ENCODE measurements at places on chromosomes 1 and 21.

DNA sequence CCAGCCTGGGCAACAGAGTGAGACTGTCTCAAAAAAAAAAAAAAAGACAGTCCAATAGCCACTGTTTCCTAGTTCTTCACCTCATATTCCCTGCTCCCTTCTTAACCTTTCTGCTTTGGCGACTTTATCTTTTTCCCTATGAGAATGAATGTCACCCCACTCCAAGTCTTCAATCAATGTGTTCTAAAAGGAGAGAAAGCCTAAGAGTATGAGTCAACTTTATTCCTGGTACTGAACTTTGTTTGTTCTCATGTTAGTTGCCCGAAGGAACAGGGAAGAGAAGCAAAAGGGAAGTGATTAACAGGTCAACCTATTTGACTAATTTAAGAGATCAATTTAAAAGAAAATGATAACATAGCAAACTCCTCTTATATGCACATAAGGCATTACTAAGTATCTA lies 39.9 kb upstream of the SLC16A1 start:
- DNase-seq, result no peak

GRCh38 chr1:54151013-54151412 lies 1.8 kb downstream of the CDCP2 start:
- no peak for DNase-seq

GRCh38 chr1:205936846-205937586 lies 6.2 kb downstream of the SLC26A9 start:
- no peak for DNase-seq

DNA sequence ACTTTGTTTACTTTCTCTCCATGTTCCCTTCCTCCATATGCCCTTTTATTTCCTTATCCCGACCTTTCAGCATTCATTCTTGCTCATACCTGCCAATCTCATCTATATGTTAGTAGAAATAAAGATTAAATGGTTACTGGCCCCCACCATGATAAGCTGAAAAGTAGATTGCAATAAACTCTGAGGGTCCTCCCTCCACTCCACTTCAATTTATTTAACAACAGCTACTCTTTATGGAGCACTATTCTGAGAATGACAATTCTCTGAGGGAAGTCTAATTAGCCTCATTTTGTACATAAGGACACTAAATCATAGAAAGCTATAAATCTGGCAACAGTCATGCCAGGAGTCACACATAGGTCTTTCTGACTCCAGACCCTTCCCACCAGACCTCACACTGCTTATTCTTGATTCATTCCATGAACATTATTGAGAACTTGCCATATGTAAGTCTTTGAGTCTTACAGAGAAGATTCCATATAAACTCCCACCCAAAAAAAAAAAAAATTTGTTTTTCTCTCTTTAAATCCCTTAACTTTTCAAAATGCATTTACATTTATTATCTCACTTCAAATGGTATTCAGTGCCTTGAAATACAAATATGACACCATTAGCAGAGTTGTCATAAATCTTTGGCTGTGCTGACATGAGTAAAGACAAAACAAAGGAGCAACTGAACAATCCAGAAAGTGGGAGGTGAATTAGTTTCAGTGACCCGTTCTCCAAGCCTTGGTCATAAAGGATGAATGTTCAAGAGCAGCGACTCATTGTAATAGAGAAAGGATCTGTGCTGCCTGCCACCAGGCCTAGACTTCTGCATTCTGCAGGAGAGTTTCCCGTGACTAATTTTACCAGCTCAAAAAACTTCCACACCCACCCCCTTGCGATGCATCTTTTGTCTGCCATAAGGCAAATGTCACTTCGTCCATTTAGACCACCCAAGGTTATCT lies 28.5 kb downstream of the PALMD start:
- no peak for DNase-seq

GRCh38 chr1:166253076-166253779 lies 86.4 kb upstream of the FAM78B start:
- no peak for DNase-seq

GRCh38 chr1:226322986-226323385 lies 14.0 kb upstream of the LIN9 start:
- DNase-seq, result no peak

- DNase-seq, result no peak
These were observed 37.6 kb upstream of the ZNF124 start for GRCh38 chr1:247209396-247209795.

DNA sequence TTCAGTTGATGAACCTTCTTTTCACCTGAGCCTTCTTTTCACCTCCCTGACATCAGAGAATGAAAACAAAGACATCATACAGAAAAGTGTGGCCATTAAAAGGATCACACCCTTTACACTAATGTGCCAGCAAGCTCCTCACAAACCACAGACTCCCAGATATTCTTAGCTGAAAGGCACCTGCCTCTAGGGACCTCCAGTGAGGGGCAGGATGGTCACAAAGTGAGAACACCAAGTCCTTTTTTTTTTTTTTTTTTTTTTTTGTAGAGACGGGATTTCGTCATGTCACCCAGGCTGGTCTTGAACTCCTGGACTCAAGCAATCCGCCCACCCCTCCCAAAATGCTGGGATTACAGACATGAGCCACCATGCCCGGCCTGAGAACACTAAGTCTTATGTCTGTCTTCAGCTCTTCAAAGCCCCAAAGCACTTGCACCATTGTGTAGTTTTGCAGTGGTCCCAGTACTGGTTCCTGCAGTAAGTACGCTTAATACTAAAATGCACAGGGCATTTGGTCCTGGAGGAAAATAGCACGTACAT lies 58.2 kb upstream of the LBR start:
- DNase-seq, result no peak

DNA sequence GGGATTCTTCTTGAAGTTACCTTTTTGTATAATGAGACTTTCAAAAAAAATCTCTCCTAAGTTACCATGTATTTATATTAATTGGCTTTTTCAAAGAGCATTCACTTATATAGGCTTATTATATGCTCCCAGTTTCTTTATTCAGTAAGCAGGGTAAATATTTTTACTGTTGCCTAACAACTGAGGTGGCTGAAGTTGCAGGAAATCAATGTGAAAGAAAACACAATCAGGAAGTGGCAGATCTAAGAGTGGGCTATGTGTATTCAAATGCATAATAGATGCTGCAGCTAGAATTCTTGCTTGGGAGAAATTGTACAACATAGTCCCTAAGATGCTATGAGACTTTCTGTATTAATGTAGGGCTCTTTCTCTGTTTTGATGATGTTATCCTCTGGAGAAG lies 606.9 kb downstream of the NUF2 start:
- DNase-seq, result no peak

- no peak for DNase-seq
These were observed 120.3 kb downstream of the GALNT2 start for GRCh38 chr1:230187290-230187689.

- no peak for DNase-seq
These were observed 178.2 kb upstream of the SGIP1 start for GRCh38 chr1:66355756-66356155.

GRCh38 chr1:242402956-242403355 lies 121.5 kb downstream of the PLD5 start:
- DNase-seq, result no peak

GRCh38 chr1:212218065-212218464 lies 67.1 kb upstream of the PPP2R5A start:
- DNase-seq, result no peak

DNA sequence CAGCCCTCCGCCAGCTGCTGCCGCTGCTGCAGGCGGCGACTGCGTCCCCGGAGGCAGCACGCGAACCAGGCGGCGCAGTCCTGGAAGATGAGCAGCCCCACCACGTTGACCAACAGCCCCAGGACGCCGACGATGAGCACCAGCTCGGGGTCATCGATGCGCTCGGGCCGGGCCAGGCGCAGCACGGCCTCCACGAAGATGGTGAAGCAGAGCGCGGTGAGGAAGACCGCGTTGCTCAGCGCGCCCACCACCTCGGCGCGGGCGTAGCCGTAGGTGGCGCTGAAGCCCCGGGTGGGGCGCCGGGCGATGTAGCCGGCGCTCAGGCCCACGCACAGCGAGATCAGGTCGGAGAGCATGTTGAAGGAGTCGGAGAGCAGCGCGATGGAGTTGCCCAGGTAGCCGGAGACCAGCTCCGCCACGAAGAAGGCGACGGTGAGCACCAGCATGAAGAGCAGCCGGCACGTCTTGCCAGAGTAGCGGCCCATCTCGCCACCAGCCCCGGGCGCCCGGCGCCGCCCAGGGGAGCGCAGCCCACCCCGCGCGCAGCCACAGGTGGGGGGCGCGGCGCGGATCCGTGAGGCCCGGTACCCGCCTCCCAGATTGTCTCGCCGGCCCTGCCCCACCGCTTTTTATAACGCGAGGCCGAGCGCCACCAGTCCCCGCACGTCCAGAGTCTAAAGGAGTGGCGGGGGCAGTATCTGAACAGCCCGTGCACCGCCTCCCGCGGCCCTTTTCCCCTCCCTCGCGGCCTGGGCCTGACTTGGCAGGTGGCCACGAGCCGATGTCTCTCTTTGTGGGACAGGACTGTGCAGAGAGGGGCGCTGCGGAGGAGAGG lies at the start of gene SLC30A10:
SLC30A10 (minus strand) TSS at position 602 of the 835 bp plus-strand sequence; CDS start at position 485, 117 bp downstream.
- DNase-seq, result no peak

GRCh38 chr21:33393348-33393747 lies 9.9 kb upstream of the IFNGR2 start:
- DNase-seq, result no peak

DNA sequence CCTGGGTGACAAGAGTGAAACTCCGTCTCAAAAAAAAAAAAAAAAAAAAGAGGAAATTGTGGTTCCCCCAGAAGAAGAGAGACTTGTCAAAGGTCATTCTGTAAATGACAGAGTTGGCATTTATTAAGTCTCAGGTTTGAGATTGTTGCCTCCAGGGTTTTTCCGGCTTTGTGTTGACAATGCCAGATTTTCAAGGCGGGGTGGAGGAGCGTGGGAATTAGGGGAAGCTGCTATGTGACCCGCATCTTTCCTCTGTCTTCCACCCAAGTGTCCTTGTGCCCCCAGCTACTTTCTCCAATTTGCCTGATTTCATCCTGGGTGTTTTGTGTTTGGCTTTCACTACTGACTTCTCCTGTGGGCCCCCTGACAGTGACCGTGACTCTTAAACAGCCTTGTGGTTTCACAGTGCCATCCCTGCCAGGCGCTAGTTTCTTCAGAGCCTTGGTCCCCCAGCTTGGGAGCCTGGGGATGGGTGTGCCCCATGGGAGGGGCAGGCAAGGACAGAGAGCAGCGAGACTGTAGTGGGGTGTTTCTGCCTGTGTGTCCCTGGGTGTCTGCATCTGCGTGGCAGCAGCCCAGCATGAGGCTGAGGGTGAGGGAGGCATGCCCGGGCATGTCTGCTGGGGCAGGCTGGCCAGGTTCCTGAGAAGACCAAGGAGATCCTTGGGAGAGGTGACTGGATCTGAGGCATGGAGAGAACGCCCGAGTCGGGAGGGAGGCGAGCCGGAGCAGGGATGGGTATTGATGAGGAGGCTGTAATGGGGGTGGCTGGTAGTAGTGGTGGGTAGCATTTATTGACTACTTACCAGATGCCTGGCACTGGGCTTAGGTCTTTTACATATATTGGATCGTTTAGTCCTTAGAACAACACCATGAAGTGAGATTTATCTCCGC lies 46.3 kb downstream of the IER5 start:
- peak; percentile 89 for DNase-seq

DNA sequence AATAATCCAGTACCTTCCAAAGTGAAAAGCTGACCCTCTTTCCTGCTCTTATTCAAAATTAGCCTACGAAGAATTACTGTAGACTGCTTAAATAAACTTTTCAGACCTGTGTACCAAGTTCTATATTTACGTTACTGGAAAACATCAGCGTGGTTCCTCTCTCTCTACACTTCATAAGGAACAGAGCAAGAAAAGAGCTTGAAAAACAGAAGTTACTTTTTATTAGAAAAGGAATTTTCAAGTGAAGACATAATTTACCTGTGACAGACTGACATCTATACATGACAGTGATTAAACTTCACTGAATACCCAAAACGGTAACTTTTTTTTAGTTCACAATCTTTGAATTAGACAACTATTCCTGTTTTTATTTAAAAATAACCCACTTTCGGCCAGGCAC lies 2.7 kb downstream of the ENAH start:
- DNase-seq, result no peak

GRCh38 chr1:19946971-19947370 lies 23.6 kb upstream of the PLA2G2E start:
- no peak for DNase-seq

GRCh38 chr1:30234091-30234490 lies 489.3 kb downstream of the MATN1 start:
- no peak for DNase-seq

- DNase-seq, result no peak
These were observed 33.8 kb downstream of the ZBTB17 start for GRCh38 chr1:15941899-15942660.

GRCh38 chr1:232292239-232292638 lies 337.7 kb downstream of the SIPA1L2 start:
- no peak for DNase-seq

DNA sequence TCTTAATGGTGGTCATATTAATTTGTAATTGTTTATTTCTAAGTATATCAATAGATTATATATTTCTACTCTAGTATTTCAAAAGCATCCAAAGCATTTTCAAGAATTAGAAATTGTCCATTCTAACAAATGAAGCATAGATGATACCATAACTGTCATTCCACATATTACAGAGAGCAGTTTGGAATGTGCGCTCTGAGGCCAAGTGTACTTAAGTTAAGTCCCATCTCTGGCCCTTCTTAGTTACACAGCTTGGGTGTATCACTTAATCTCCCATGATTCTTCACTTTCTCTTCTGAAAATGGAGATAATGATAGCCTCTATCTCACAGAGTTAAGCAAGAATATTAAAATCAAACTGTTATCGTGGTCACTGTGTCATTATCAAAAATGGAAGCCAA lies 281.1 kb downstream of the MRPL39 start:
- no peak for DNase-seq

DNA sequence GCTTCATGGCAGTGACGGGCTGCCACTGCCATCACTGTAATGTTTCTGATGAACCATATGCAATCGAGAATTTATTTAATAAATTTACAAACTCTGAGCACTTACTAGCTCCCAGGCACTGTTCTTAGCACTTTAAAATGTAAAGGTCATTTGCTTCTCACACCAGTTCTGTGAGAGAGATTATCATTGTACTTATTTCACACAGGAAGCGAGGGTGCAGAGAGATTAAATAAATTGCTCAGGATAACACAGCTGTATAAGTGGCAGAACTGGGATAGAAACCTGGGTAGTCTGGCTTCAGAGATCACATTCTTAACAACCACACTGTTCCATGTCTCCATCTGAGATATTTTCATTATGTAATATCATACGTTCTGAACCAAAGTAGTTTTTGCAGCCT lies 119.9 kb downstream of the MAST2 start:
- no peak for DNase-seq

DNA sequence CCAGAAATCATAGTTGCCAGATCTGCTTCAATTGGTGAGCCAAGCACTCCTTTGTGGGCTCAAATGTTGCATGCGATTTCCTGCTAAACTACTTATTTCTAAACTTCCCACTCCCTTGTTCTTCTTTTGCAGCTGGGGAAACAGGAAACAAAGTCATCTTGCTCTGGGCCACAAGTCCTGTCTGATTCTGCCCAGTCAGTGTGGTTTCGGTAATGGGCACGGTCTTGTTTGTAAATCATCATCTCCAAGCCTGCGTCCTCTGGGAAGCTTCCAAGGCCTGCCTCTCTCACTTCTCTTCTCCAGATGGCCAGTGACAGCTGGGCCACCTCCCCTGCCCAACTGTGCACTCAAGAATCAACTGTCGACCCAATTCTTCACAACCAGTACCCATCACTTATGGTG lies 4.4 kb downstream of the S100A8 start:
- no peak for DNase-seq
